T-helper 1 cell (primary cell): ENCODE measurements at places on chromosomes 16 and 17.

DNA sequence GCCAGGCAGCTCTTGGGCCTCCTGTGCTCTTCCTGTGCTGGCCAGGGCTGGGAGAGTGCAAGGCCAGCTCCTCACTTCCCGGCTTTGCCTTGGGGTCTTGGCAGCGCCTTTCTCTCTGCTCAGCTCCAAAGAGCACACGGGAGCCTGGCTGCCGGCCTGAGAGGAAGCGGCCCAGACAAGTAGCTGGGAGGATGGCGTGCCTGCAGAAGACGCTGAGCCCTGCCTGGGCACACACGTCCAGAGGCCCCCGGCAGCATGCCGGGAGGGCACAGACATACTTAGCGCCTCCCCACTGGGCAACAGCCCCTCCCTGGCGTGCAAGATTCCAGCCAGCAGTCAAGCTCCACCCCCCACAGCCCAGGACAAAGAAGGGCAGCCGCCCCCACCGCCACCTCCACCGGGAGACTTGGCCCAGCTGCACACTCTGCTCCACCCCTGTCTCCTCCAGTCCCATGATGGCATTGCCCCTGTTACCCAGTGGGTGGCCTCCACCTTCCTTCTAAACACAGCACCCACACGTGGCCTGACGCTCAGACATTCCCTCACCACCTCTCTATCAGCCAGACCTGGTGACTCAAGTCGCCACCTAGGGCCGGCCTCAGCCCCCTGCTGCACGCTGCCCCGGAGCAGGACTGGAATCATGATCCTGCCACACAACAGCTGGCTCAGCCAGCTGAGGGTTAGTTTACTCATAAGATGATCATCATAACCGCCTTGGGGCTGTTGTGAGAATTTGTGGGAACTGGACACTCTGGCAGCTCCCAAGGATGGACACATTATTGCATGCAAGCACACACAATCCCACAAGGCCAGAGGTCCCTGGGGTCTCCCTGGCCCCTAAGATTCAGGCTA, 12.4 kb downstream of the SGCA start:
- DNase-seq, result peak; percentile 31

DNA sequence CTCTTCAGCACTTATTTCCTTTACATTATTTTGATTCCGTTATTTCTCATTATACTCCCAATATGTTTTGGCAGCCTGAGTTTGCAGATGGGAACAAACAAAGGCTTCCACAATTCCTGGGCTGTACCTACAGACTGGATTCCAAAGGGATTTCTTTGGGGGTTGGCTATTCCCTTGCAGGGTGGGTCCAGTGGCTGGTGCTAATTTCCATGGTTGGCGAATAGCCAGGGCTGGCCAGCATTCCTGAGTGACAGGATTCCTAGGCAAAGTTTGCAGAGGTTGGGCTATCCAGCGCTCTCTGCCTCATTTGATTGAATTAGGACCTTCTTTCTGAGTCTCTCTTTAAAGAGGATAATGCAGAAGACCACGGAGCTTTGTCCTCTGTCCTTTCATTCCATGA, 207.4 kb downstream of the MAF start:
- no peak for DNase-seq

GRCh38 chr17:9436630-9437029, 139.0 kb downstream of the STX8 start:
- no peak for DNase-seq

DNA sequence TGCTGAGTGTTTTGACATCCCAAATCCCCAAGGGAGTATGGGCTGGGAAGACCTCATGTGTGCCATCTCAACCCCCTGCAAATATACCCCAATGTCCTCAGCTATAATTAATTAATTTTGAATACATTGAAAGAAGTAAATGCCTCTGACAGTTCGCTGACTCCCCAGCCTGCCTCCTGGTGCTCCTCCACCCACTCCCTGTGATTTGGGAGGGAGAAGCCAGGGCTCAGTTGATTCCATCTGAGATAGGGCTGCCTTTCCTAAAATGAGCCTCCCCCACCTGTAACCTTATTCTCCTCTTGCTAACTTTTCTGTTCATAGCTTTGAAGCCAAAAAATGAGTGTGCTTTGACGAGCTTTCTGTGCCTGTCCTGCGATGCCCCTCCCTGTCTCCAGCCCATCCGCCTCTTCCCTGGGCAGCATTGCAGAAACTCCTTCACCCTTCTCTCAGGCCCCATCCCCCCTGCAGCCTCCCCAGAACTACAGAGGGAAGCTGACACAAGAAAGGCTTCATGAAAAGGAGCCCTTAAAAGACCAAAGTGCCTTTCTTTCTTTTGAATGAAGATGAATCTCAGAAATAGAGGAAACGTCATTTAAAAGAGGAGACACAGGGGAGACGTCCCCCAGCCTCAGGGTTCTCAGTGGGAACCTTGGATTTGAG, 70.3 kb downstream of the HLF start:
- no peak for DNase-seq

DNA sequence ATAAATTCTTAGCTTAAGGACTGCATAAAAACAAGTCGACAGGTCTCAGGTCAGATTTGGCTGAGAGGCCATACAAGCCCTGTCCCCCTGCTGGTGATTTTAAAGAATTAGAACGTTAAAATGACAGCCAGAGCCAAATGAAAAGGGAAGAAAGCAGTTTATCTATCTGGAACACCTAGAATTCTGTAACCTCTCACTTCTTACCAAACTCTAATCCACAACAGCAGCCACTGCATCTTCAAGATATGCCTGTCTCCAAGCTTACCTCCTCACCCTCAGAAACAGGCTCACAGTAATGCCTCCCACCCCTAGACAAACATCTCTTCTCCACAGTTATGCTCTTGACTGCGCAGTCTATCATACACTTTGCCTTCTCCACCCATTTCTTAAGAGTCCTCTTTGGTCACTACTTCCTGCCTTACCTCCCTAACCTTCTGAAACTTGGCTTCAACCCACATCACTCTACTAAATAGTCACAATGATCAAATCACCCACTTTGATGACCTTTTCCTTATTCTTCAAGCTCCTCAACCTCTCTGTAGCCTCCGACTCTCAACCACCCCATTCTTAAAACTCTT, 14.2 kb downstream of the ANKFY1 start:
- no peak for DNase-seq

- DNase-seq, result peak; percentile 85
These were observed 51.8 kb downstream of the BEAN1 start for GRCh38 chr16:66478733-66479511.

GRCh38 chr17:58452738-58453137, 35.4 kb upstream of the RNF43 start:
- no peak for DNase-seq

- DNase-seq, result no peak
These were observed 7.6 kb upstream of the PKMYT1 start for GRCh38 chr16:2987833-2988232.

GRCh38 chr16:19236561-19237209, 48.8 kb upstream of the CLEC19A start:
- DNase-seq, result no peak

DNA sequence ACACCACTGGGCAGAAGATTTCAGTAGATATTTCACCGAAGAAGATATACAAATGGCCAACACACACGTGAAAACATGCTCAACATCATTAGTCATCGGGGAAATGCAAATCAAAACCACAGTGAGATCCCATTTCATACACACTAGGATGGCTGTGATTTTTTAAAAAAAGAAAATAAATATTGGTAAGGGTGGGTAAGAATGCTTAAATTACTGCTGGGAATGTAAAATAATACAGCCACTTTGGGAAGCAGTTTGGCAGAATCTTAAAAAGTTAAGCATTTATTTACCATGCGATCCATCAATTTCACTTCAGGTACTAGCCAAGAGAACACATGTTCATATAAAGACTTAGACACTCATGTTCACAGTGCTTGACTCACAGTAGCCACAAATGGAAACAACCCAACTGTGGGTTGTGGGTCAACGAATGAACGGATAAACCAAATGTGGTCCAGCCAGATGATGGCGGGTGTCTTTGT, 6.5 kb upstream of the C16orf74 start:
- no peak for DNase-seq

- no peak for DNase-seq
These were observed 21.7 kb upstream of the VWA3A start for GRCh38 chr16:22070361-22071330.

GRCh38 chr16:87465306-87465705, 27.5 kb downstream of the ZCCHC14 start:
- DNase-seq, result no peak

DNA sequence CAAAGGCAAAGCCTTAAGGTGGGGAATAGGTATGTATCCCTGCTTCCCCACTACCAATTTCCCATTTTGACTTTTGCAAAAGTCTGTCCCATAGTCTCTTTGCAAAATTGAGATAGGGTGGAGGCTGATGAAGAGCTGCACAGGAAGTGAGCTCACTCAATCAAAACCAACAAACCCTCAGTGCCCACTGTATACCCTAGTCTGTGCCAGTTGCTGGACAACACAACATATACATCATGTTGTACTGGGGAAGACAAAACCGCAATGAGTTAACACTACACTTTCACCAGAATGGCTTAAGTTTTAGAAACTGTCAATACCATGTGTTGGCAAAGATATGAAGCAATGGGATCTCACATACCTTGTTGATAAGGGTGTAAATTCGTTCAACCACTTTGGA, 40.4 kb upstream of the AXIN2 start:
- DNase-seq, result no peak

DNA sequence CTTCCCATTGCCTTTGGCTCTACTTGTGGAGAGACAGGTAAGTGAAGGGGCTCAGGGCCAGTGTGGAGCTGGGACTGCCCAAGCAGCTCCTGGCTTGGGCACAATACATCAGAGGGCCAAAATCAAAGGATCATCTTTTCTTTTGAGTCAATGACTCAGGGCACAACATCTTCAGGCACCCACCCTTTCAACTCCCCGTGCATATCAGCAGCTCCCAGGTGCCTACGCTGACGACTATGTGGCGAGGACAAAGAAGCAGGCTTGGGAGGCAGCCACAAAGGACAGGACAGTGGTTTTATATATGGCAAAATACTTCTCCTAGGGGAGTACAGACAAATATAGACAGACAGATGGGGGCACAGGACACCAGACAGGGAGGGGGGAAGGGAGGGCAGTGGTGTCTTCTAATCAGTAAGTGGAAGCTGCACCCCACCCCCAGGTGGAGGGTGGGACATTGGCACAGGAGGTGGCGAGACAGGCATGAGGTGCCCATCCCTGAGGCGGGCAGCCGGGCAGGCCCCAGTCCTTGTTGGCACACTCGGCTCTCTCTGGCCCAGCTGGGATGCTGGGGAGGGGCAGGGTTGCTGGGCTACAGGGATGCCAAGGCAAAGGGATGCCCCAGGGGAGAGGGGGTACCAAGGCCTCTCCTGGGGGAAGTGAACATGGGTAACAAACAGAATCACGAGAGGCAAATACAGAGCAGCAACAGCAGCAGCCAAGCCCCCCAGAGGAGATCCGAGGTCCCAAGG, 7.7 kb upstream of the ARL5C start:
- DNase-seq, result no peak

- DNase-seq, result no peak
These were observed 16.2 kb downstream of the RPH3AL start for GRCh38 chr17:336110-337021.

GRCh38 chr17:65901394-65901793, 290.5 kb downstream of the CEP112 start:
- no peak for DNase-seq

GRCh38 chr16:70660672-70661350, 14.5 kb downstream of the IL34 start:
- no peak for DNase-seq

GRCh38 chr17:27559506-27560481, 71.2 kb upstream of the LGALS9 start:
- no peak for DNase-seq

DNA sequence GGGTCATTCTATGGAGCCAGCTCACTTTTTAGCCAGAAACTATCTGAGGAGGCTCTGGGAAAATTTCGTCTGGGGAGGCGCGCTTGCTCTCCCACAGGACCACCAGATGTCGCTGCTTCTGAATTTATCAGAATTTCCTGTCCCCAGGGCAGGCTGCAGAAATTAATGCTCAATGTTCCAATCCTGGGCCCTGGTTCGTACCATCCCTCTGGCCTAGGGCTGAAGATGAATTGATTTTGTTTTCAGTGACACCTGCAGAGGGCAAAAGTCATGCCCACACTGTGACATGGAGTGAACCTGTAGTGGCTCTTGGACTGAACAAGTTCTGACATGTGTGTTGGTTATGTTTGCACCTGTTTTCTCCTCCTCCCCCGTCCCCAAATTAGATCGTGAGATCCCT, 482.6 kb downstream of the NPIPA7 start:
- DNase-seq, result peak; percentile 36

GRCh38 chr16:81502396-81503070, 57.9 kb downstream of the CMIP start:
- no peak for DNase-seq

DNA sequence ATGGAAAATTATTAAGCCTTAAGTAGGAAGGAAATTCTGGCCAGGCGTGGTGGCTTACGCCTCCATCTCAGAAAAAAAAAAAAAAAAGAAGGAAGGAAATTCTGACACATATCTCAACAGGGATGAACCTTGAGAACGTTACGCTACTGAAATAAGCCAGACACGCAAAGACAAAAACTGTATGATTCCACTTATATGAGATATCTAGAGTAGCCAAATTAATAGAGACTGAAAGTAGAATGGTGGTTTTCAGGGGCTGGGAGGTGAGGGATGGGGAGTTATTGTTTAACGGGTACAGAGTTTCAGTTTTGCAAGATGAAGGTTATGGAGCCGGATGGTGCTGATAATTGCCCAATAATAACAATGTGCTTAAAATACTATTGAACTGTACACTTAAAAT, 16.2 kb upstream of the HNF1B start:
- no peak for DNase-seq

DNA sequence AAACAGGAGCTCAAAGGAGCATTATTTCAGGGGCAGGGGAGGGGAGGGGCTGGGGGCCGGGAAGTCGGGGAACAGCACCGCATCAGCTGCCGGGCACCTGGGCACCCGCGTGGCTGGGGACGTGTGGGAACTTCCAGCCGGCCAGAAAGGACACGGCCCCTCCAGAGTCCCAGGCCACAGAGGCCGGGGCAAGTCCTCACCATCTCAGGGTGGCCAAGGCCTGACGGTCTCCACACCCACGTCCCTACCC, 1.1 kb downstream of the PGAP6 start:
- no peak for DNase-seq

DNA sequence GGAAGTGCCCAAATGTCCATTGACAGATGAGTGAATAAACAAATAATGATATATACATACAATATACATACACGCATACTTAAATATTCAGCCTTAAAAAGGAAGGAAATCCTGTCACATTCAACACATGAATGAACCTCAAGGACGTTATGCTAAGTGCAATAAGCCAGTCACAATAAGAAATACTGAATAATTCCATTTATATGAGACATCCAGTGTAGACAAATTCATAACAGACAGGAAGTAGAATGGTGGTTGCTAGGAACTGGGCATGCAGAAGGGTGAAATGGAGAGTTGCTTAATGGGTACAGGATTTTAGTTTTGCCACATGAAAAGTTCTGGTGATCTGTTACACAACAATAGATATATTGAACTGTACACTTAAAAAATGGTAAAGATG, 8.8 kb upstream of the ITGB4 start:
- DNase-seq, result no peak

GRCh38 chr17:39600288-39600996, 7.3 kb downstream of the NEUROD2 start:
- DNase-seq, result no peak

GRCh38 chr17:2691965-2692780, 19.4 kb downstream of the CLUH start:
- DNase-seq, result no peak

- DNase-seq, result no peak
These were observed 56.2 kb upstream of the TEKT3 start for GRCh38 chr17:15397620-15398019.
